ENCODE measurements at places on chromosomes 6 and 20.

DNA sequence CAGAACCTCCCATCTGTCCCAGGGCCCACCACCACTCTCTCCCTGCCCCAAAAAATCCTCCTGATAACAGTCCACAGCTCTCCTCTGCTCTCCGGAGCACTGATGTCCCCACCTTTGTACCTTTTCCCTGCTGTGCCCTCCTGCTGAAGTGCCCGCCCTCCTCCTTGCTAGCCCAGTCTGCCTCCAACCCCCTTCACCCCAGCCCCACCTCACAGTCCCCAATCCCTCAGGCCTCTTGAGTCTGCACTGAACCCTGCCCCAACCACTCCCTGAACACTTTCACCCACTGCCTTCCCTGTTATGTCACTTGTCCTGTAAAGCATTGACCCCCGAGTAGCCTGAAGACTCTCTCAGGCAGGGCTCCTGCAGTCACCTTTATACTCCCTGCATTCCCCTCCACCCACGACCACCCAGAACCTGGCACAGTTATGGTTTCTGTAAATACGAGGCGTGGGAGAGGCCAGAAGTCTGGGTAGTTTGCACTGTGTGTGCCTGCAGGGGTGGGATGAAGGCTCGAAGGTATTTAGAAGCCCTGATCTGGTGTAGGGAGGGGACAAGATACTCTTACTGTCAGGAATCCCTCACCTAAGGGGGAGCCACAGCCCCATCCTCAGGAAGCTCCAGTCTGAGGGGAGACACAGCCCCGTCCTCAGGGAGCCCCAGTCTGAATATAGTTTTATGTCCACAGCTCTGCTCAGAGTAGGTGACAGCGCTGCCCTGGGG is 5.4 kb downstream of the GLP1R start:
- DNase-seq: no peak

DNA sequence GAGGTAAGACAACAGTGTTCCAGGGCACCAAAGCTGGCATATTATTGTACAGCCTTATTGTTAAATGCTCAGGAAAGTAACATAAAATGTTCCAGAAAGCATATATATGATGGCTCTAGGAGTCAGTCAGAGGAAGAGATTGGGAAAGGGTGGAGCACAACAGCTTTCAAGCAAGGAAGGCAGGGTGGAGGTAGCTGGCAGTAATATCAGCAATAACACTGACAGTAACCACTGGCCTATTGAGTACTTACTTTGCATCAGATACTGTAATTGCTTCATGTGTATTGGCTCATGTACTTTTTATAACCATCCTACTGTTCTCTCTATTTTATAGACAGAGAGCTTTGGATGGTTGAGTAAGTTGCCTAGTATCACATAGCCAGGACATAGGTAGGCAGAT is 830.2 kb downstream of the DHX35 start:
- no peak for DNase-seq

GRCh38 chr6:136947037-136947436 is 24.9 kb downstream of the SLC35D3 start:
- no peak for DNase-seq

DNA sequence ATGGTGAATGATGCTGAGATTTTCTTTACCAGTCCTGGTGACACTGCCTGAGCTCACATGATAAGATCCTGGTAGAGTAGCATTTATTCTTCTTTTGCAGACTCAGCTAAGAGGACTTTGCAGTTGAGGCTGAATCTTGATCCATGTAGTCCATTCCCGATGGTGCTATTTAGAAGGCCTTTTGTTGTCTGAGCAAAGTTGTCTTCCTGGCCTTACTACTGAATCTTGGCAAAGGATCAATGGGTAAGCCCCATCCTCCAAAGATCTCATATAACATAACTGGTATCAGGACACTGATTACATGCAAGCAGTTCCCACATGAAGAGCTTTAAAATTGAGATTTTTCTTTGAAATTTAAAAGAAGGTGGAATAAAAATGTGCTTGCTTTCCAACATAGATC is 291.6 kb downstream of the SOX4 start:
- no peak for DNase-seq

DNA sequence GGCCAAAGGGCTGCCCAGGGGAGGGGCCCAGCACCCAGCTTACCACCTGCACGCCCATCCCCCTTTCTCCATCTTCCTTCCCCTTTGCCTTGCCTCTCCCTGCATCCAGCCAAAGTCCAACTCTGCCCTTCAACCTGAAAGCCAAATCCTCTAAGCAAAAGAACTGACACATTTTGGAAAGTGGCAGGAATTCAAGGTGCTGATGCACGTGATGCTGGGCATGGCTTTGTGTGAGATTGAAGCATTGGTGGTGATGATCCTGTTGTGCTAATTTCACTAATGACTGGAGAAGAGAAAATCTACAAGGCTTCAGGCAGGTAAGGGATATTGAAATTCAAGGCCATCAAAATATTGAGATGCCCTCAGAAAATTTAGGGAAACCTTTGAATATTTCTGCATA is 23.3 kb downstream of the SYNDIG1 start:
- no peak for DNase-seq

DNA sequence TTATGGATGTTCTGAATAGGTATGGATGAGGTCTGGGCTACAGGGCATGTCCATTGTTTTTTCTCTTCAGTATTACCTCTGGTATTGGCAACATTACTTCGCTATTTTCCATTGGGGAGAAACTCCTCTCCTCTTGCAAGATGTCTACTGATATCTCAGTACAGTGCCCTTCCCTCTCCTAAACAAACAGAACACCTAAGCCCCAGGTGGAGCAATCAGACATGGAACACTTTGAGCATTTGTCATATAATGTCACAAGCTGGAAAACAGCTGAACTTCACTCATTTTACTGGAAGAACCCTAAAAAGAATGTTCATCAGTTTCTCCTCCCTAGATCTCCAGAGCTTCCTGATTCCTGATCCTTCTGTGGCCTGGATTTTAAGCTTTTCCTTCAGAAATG is 339.8 kb downstream of the FRK start:
- DNase-seq: no peak

DNA sequence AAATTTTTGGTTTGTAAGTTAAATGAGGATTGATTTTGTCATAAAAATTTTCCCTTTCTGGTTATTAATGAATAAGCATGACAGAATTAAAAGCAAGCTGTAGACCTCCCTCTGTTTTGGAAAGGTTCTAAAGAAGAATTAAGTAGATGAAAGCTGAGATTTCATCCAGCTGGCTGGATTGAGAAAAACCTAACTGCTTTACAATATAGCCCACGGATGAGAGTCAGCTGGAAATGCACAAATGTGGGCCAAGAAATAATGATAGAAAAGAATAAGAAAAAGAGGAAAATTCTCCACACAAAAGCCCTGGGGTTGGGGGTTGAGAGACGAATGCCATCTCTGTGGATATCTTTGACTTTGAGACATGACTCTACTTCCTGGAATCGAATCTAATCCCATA is 631.6 kb downstream of the HDGFL1 start:
- no peak for DNase-seq

GRCh38 chr6:110277100-110277665 is 81.0 kb downstream of the METTL24 start:
- no peak for DNase-seq

All from kidney tubule cell (primary cell).